Epithelial cell of esophagus (primary cell): ENCODE measurements at places on chromosomes 1 and 21.

DNA sequence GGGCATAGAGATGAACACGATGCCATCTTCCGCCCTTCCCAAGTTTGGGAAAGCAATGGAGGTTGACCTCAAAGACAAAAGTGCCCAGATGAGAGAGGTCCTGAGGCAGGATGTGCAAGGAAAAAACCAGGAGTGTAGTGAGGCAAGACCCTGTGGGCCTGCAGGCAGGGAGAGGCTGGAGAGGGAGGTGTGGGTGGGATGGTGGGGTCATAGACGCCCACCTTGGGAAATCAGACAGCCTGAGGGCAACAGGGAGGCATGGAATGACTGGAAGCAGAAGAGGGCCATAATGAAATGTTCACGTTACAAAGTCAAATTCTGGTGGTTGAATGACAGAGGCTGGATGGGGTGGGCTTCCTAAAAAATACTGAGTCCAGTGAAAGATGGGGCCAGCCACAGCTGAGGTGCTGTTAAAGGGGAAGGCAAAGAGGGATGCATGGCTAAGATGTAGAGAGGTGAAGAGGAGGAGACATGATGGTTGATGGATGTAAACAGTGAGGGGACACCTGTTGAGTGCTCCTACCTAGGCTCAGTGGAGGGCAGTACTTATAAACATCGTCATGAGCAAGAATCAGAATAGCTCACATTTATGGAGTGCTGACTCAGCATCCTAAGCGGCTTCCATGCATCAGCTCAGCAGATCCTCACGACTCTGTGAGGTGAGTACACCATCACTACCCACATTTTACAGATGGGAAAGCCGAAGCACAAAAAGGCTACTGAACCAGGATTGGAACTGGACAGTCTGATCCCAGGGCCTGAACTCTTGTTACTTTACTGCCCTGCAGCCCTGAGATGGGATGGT, 42.0 kb downstream of the GRIK3 start:
- no peak for DNase-seq

DNA sequence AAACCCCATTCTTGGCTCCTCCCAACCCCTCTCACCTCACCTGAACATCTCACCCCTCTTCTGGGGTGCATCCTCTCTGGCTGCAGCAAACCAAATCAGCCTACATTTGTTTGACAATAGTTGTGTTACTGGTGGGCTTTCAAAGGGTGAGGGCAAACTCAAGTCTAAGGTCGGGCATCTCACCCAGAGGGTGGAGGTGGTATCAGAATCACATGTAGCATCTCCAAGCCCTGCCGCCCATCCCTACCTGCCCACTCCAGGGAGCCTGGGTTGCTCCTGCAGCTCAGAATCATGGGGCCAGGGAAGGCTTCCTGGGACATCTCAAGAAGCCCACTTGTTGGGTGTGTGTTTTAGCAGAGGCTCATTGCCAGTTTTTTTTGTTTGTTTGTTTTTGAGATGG, 35.8 kb downstream of the PGBD5 start:
- DNase-seq = no peak

DNA sequence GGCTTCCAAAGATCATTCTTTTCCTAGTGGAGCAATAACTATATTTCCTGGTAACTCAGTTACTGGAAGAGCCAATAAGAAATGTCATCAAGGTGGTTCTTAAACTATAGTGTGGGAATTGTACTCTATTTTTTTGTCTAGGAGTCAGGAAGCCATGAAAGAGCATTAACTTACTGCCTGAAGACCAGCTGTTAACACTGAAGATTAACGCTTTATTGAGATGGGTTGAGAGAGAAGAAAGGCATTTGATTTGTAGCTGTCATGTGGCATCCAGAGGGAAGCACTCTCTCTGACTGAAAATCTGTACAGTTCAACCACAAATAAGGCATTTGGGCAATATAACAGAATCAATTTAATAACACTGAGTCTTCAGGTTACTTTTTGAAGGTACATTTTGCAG, 76.0 kb downstream of the DNM3 start:
- no peak for DNase-seq

DNA sequence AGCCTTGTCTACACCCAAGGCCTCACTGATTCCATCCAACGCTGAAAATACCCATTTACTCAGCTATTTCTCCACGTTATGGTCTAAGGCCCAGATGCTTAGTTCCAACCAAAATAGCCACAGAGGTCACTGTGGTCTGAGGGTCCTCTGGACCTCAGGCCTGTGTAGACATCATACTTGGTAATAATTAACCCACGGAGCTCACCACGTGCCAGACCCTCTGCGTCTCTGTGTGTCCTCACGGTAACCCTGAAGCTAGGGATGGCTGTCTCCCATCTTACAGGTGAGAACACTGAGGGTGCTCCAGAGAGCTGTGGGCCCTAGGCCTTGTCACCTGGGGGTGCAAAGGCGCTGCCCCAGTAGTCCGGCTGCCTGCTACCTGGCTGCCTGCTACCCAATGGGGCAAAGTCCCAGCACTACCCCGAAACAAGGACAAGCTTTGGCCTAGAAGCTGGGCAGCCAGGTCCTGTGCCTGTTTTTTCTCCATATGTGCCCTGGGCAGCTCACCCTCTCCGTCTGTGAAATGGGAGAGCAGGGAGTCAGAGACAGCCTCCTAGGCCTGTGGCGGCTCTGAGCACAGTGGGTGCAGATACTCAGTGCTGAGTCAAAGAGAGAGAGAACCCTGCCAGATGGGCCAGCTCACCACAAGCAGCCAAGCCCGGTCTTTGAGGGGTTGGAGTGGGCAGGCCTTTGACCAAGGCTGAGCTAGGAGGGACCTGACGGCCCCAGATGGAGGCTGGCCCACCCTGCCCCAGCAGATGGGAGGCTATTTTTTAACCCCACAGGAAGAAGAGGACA, 17.0 kb upstream of the RUNX3 start:
- no peak for DNase-seq

DNA sequence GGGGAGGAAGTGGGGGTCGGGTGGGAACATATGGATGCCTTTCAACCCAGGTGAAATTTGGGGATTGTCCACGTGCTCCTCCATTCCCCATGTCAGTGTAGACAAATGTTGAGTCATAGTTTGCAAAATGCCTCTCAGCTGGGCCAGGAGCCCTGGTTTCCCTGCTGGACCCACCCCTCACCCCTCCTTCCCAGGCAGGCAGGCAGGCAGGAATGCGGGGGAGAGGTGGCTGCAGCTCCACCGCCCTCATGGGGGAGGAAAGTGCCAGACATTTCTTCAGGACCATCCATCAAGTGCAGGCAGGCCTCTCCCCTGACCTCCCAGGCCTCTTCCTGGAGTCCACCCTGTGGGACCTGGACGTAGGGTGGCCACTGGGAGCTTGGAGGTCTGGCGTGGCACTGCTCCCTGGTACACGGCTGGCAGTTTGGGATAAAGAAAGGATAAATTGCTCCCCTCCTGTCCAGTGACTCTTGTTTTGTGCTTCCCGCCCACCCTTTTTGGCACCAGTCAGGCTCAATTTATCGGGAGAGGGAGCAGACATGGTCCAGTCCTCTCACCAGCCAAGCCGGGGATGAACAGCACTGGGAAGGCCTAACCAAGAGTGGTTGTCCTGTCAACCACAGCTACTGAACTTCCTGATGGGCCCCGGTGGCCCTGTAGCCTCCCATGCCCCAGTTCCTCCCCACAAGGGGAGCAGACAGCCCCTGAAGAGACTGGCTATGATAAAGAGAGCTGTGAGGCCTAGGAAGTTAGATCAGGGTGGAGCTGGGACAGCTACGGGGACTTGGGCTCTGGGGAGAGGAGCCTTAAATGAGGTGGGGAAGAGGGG, 18.9 kb downstream of the NPR1 start:
- peak; percentile 20 for DNase-seq

DNA sequence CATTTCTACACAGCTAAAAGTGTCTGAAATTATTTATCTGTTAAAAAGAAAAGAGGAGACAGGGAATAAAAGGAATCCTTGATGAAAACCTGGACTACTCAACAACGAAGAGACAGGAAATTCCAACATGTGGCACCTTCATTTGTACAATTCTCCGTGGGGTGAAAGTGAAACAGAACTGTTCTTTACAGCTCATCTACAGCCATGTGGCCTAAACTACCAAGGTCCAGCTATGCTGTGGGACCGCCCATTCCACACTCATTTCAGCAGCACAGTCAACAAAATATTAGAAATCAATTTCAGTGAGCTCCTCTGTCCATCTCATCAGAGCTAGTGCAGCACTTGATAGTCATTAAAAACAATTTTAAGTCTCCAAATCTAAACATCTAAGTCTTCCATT, 44.0 kb downstream of the UBR4 start:
- no peak for DNase-seq

DNA sequence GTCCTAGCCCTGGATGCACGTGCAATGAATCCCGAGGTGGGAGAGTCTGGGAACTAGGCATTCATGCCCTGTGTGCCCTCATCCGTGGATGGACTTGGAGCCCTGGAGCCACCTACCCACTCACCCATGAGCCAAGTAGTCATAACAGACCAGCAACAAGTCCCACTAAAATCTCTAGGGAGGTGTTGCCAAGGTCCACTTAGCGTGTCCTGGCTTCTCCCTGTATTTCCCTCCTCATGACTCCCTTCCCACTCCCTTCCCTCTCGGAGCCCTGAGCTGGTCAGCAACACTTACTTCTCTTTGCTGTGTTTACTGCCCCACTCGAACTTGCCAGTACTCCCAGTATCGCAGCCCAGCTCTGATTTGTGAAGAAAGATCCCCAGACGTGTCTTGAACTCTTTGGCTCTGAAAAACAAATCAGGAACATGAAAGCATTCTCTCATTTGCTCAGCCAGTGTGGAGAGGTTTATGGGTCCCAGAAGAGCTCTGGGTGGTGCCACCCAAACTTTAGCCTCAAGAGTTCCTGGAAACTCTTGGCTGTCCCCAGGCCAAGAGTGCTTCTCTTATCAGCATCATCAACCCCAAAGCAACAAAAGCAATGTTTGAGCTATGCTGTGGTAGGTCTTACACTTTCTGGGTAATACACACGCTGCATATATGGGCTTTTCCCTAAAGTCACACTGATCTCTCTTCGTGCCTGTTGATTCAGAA, 1.1 kb downstream of the RGS16 start:
- no peak for DNase-seq

- no peak for DNase-seq
These were observed 339.2 kb upstream of the AJAP1 start for GRCh38 chr1:4315202-4315601.

DNA sequence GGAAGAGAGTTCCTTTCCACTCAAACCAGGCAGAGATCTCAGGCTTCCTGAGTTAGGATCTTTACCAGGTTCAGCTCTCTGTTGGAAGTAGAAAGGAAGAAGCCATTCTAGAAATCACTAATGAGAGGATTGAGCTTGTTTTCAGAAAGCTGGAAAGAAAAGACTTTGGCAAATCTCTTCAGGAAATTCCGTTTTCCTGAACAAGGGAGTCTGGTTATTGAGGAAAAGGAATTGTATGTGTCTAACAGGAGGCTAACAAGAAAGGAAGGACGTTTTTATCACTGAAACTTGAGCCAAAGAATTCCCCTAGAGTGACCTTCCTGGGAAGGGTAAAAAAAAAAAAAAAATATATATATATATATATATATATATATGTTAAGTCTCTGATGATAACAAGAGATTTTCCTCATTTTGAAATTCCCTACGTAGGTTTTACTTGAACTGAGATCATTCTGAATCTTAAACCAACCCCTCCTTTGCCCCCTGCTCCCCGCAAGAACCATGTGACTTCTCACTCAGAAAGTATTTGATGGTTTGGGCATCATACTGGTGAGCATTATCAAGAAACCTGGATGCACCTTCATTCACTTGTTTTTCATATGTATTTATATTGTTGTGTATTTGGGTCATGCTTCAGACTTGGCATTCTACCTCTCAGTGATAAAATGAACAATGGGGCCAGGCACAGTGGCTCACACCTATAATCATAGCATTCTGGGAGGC, 98.4 kb upstream of the BMP8A start:
- DNase-seq = no peak

DNA sequence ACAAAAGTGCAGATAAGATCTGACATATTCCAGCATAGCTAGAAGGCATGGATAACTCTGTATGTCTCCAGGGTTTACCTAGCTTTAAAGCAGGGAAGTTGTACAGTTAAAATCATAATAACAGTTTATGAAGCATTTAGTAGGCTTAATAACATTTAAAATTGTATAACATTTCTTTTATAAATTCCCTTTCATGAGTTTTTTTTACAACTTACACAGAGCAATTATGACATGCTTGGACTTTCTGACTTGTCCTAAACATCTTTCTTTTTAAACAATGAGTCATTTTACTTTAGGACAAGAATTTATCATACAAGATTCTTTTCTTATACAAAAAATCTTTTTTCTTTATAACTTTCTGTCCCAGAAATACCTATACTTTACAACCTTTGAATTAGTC, 408.5 kb upstream of the NEGR1 start:
- no peak for DNase-seq

GRCh38 chr1:59046134-59046533, 250.8 kb upstream of the FGGY start:
- DNase-seq = peak; percentile 16

- DNase-seq = no peak
These were observed 36.1 kb downstream of the BEND5 start for GRCh38 chr1:48740621-48741020.

DNA sequence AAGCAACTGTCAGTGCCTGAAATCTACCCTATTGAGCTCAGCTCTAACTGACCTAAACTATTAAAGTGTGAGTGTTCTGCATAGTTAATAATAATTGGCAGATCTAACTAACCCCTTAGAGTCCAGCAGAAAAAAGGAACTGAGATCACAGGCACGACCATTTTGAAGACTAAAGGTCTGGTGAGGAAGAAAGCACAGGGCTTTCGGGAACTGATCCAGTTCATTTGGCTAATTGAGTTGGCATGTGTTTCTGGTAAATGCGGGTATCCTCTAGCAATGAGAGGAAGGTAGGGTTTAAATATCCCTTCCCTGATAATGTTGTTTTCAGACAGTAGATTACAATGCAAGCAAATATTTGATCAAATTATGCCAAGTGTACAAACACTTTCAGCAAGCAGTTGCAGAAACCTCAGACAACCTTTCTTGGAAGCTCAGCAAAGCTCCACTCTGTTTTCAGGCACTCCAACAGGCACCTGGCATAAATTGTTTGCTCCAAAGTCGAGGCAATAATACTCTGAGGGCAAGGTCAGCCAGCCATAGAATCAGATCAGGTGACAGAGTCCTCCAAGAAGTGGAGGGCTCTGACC, 100.8 kb downstream of the KCNK1 start:
- DNase-seq = no peak

DNA sequence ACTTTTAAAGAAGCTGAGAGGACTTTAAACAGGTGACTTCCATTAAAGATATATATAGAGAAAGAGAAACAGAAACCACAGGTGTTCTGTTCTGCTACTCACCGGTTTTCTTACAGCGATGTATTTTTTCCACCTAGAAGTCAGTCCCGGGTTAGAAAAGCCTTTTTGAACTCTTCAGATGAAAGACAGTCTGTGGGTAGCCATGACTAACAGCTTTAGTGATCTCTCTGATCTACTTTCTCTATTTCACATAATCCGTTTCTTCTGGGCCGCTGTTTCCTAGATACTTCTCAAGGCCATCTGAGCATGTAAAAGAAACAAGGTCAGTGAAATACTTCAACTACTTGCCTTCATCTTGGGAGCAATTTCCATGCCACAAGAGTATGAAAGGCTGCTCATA, 25.1 kb downstream of the WDR64 start:
- DNase-seq = no peak

- no peak for DNase-seq
These were observed 24.0 kb downstream of the TFF3 start for GRCh38 chr21:42291003-42291750.

GRCh38 chr1:67214420-67215174, 48.3 kb downstream of the IL23R start:
- DNase-seq = peak; percentile 57
